ENCODE measurements at places on chromosomes 1 and 21.

DNA sequence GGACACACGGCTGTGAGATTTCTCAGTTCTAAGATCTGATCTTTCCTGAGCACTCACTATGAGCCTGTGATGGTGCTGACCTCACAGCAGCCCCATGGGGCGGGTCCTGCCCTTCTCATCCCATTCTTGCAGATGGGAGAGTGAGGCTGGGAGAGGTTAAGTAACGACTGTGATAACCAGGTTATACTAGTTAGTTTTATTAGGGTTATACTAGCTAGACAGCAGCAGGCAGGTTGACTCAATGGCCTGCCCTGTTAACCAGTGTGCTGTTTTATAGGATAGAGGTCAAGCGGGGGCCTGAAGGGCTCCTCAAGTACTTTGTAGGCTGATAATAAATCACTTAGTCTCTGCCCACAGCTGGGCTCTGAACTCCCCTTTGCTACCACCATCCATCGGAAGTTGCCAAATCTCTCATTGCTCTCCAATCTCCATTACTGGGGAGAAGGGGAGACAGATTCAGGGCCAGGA is 4.8 kb downstream of the CNTN2 start:
- no peak for DNase-seq

DNA sequence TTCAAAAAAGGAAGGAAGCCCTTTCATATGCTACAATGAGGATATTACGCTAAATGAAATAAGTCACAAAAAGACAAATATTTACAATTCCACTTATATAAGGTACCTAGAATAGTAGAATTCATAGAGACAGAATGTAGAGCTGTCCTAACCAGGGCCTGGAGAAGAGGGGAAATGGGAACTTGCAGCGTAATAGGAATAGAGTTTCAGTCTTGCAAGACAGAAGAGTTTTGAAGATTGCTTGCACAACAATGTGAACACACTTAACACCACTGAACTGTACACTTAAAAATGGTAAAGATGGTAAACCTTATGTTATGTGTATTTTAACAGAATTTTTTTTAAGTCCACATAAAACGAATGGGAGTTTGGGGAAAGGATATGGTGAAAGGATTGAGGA is 2.9 kb downstream of the CD1B start:
- DNase-seq, result no peak

DNA sequence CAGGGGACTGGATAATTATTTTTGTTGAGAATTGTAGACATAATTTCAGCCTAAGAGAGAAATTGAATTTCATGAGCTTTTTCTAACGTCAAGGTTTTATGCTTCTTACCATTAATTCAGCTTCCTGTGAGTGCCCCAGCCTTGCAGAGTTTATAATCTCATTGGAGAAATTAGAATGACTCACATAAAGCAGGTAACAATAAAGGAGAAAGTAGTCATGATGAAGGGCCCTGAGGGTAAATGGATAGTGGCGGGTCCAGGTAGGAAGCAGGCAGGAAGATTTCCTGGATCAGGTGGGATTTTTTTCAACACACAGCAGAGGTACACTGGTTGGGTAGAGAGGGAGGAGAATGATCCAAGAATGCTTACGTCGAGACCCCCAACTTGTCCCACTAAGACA is 311.4 kb downstream of the BARHL2 start:
- DNase-seq, result no peak

DNA sequence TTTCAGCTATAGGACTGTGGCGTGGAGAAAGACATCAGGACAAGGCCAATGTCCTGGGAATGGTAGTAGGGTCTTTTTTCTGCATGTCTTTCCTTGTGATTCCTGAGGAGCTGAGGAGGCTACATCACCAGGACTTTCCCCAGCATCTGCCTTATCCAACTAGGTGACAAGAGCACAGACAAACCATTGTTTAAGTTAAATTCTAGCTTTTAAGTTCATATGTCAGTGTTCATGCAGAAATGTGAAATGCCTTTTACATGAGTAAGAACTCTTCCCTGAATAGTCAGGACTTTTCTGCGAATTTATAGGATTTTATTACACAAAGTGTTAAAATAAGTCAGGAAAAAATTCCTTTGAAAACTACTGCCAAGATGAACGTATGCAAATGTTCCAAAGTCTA is 154.2 kb downstream of the PTGER3 start:
- no peak for DNase-seq

DNA sequence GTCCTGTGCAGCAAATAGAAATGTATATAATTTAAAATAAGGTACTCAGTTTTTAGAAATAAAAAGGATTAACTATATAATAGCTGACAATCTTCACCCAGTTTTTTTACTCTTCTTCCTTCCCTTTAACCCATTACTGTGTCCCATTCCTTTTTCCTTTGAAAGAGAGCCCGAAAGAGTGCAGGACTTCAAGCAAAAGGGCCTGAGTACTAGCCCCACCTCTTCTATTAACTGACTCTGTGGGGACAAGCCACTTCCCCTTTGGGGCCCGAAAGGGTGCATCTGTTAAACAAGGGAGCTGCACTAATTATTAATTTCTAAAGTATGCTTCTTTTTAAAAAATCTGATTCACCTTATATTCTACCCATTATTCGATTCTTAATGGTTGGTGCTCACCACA is 3.3 kb downstream of the USP24 start:
- DNase-seq, result no peak

DNA sequence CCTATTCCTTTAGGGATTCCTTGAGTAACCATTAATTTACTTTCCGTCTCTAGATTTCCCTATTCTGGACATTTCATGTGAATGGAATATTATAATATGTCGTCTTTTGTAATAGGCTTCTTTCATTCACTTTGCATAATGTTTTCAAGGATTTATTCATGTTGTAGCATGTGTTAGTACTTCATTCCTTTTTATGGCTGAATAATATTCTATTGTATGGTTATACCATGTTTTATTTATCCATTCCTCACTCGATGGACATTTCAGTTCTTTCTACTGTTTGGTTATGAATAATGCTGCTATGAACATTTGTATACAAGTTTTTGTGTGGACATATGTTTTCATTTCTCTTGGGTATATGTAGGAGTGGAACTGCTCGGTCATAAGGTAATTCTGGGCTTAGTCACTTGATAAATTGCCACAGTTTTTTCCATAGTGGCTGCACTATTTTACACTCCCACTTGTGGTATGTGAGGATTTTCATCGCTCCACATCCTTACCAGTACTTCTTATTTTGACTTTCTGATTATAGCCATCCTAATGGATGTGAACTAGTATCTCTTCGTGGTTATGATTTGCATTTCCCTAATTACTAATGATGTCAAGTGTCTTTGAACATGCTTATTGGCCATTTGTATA is 17.7 kb downstream of the PPP2R5A start:
- DNase-seq, result no peak

DNA sequence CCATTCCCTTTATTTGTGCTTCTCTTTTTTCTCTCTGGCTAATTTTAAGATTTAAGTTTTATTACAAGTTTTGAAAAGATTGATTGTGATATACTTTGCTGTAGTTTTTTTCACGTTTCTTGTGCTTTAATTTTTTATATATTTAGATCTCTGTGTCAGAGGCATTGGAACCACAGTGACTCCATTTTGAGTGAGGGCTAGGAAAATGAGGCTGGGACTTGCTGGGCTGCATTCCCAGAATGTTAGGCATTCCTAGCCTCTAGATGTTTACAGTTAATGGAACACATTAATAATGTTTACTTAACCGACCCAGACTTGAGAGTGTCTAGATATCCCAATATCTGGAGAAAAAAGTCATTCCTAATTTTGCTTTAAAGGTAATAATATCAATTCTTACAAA is 939.4 kb downstream of the BRINP3 start:
- DNase-seq, result no peak

GRCh38 chr1:15541231-15541792 is 14.7 kb downstream of the DNAJC16 start:
- DNase-seq, result no peak

- DNase-seq, result no peak
Measured at GRCh38 chr1:158654571-158654970, 31.9 kb downstream of the SPTA1 start.

- DNase-seq, result peak; percentile 65
Measured at GRCh38 chr21:38139380-38140168, 117.2 kb upstream of the KCNJ15 start.

- DNase-seq, result no peak
Measured at GRCh38 chr1:39507230-39507928, 15.9 kb downstream of the BMP8A start.

DNA sequence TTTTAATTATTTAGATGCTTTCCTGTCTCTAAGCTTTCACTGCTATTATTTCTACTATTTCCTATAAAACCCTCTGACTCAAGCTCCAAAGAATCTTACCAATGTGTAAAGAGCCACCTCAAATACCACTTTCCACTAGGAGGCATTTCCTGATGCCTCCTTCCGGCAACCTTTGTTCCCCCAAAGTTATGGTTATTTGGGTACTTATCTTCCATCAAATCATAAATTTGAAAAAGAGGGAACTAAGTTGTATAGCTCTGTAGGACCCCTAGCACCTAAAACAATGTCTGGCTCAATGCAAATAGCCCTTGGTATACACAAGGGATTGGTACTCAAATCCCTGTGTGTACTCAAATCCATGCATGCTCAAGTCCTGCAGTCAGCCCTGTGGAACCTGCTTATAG is 79.6 kb downstream of the NME7 start:
- no peak for DNase-seq

- DNase-seq, result no peak
Measured at GRCh38 chr1:181763736-181764135, 280.4 kb downstream of the CACNA1E start.

DNA sequence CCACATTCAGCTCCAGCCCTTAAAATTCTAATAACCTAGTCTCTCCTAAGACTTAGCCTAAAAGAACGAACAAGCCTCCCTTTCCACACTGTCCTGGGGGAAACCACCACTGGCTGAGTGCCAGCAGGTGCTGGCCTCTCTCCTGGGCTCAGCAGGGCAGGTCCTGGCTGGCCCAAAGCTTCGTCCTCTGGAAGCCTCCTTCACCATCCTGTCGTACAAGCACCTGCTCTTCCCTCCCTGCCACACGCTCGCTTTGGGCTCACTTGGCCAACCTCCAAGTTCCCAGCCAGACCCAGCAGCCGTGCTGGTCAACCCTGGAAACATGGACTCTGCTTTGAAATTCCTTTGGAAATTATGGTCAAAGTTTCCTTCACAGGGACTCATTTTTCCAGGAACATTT is 58.2 kb upstream of the SLC25A33 start:
- no peak for DNase-seq

- DNase-seq, result no peak
Measured at GRCh38 chr1:116553386-116554115, 17.3 kb downstream of the CD58 start.

GRCh38 chr1:244817415-244817894 is 18.0 kb upstream of the COX20 start:
- no peak for DNase-seq

GRCh38 chr21:32612999-32613337 is 791 bp upstream of the CFAP298 start:
- no peak for DNase-seq

DNA sequence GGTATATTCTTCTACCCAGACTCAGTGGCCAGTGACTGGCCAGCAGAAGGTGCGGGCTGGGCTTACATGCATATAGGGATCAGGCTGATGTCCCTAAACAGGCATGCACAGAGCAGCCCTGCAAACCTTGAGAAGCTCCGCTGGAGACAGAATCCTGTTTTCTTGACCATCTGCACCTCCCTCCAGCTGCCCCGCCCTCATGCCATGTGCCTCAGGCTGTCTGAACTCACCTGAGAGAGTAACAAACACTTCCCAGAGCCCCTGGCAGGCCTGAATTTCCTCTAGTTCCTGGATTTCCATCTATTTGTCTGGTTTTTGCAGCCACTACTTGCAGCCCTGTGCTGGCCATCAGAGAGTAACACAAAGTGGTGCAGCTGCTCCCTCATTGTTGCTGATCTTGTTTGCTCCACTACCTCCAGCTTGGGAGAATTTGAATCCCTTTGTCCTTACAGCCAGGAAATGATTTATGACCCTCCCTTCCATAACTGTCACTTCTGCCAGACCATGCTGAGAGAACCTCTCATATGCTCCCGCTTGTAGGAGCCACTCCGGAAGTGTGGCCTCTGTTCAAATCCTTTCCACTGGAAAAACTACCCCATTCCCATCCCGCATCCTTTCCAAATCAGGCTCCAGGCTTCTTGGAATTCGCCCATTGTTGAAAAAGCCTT is 113.6 kb downstream of the NMNAT2 start:
- peak; percentile 75 for DNase-seq

DNA sequence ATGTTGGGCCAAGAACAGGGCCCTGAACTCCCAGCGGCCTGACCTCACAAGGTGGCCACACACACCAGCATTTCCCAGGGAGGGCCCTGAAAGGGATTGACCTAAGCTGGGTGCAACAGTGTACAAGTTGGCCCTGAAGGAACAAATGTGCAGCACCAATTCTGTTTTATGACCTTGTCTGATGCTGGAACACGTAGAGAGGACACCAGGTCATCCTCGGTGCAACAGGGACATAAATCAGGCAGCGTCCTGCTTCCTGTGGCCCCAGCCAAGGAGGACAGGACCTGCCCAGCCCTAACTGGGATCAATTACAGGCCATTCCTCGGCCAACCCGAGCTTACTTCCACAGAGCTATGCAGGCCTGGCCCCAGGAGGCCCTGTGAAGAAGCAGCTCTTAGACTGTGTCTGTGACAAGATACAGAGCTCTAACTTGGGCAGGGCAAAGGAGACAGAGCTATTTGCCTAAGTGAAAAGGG is 12.8 kb upstream of the PHC2 start:
- DNase-seq, result no peak

DNA sequence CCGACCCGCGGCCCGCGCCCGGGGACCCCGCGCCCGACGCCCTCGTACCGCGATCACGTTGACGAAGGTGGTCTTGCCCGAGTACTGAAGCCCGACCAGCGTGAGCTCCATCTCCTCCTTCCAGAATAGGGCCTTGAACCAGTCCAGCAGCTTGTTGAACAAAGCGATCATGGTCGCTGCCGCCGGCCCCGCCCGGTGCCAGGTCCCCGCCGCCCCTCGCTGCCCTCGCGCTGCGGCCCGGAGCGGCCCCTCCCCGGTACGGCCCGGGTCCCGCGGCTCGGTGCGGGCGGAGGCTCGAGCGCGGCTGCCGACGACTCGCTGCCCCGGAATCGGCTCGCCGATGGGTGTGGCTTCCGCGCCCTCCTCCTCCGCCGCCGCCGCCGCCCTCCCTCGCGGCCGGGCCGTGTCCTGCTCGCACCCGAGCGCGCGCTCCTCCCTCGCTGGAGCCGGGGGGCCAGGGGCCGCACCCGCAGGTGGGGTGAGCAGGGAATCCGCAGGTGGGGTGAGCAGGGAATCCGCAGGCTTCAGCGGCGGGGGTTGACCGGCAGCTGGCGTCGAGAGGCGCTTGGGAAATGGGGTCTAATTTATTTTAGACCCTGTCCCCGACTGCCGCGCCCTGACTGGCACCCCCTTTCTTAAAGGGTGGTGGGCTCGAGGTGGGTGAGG is at the start of gene ARL8A:
Gene ARL8A (minus strand): TSS at position 336 of the 666 bp plus-strand sequence. CDS start 165 bp downstream, at position 171.
- DNase-seq, result no peak

GRCh38 chr1:18661404-18662285 is 31.0 kb downstream of the PAX7 start:
- DNase-seq, result no peak
